ENCODE measurements at places on chromosomes 5 and 9.
A peak's percentile ranks its signal among the peaks of the same experiment; 100 is the strongest.

- no peak for DNase-seq
Measured at GRCh38 chr9:6272229-6272598, 56.0 kb upstream of the TPD52L3 start.

DNA sequence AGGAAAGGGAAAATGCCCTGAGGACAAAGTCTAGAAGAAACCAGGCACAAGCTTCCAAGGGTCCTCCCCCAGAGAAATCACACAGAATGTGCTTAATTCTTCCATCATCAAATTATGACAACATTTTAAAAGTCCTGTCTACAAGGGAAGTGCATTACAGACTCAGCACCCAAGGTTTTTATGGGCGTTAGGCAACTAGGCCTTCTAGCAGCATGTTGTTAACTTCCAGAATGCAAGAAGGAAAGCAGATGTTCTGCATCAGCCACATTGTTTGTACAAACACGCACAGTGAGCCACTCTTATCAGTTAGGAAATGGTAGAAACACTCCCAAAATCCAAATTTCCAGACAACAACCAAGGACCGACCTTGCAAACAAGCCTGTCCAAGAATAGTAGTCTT lies 26.5 kb downstream of the SMC5 start:
- no peak for DNase-seq

DNA sequence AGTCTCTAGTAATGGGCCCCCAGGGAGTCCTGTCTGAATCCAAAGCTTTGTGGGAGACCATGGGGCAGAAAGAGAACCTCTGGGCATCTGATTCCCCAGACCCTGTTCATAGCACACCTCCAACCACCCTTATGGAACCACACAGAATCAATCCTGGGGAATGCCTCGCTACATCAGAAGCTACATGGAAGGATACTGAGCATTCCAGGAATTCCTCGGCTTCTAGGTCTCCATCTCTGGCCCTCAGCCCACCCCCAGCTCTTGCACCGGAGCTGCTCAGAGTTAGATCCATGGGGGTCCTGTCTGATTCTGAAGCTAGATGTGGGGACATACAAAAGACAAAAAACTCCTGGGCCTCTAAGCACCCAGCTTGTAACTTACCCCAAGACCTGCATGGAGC lies 28.4 kb downstream of the VCP start:
- no peak for DNase-seq

DNA sequence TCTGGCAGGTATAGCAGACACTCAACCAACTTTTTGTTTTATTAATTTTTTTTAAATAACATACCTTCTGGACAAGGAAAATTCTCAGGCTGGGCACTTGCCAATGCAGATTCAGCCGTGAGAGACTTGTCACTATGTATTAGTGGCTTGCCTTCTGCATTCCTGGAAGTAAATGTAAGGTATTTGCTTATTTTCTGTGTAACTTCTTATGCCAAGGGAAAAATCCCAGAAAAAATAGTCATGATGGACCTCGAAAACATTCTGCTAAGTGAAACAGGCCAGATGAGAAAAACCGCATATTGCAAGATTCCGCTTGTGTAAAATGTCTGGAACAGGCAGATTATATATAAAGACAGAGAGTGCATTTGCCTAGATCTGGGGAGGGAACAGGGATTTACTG lies 260.3 kb upstream of the DAPK1 start:
- no peak for DNase-seq

- DNase-seq: no peak
Measured at GRCh38 chr9:105401651-105402050, 46.2 kb upstream of the FSD1L start.

GRCh38 chr5:90709323-90710155 lies 150.9 kb downstream of the ADGRV1 start:
- DNase-seq: no peak

- DNase-seq: no peak
Measured at GRCh38 chr5:132961887-132962286, 1.5 kb downstream of the AFF4 start.

GRCh38 chr9:107472581-107473340 lies 16.8 kb downstream of the KLF4 start:
- DNase-seq: peak; percentile 33

DNA sequence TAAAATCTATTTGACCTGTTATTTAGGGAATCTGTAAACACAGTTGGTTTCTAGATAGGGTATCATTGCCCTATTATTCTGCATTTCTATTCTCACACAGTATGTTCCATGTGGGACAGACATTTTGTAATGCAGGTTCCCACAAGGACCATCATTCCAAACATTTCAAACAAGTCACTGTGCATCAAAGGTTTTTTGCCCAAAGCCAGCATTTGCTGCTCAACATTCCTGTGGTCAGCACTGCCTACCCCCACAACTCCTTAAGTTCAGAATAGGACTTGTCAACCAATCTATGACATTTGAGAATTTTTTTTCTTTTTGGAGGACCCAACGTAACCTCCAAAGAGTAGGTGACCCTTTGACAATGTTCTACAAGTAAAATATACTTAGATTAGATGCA lies 95.7 kb downstream of the LPAR1 start:
- no peak for DNase-seq

DNA sequence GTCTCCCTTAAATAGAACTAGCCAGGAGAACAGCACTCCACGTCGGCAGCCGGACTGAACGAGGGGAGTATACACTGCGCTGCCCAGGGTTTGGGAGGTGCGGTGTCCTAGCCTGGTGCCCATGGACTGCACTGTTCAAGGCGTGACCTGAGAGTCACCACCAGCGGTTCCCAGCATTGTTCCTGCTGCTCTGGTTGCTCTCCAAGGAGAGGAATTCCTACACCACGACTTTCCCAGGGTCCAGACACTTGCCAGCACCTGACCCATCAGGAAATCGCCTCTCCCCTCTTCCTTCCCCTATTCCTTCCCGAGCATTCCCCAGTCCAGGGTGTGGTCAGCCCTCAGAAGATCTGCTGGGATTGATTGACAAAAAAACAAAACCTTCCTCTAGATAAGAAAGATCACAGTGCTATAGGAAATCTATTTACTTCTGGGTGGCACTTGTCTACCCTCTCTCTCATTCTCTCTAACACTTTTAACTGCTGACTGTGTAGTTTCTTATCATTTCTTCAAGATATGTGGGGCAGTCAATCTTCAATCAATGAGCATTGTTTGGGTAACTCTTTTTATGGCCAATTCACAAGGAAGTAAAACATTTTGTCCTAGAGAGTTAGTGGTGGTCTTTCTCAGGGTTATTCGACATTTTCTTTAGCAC lies 297.8 kb upstream of the ACTBL2 start:
- no peak for DNase-seq

DNA sequence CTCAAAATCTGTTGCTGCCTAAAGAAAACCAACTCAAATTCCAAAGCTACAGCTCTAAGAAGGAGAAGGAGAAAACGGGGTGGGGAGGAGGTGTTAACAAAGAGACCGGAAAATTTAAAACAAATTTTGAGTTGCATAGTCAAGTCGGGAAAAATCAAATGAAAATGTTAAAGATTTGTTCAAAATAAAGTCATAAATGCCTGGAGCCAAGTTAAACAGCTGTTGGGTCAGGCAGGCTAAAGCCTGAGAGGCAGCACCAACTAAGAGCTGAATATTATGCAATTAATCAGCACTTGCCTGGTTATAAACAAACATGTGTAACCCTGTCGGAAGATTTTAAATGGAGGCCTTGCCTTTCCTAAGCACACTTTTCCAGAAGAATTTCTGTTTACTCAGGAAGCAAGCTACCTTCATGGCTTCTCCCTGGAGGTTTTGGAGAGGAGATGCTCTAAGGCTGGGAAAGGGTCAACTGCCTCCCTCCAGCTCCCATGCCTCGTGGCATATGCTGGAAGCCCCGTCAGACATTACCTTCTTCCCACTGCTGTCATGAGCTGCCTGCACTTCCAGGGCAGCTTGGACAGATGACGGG lies 270.5 kb downstream of the DMRT2 start:
- no peak for DNase-seq

DNA sequence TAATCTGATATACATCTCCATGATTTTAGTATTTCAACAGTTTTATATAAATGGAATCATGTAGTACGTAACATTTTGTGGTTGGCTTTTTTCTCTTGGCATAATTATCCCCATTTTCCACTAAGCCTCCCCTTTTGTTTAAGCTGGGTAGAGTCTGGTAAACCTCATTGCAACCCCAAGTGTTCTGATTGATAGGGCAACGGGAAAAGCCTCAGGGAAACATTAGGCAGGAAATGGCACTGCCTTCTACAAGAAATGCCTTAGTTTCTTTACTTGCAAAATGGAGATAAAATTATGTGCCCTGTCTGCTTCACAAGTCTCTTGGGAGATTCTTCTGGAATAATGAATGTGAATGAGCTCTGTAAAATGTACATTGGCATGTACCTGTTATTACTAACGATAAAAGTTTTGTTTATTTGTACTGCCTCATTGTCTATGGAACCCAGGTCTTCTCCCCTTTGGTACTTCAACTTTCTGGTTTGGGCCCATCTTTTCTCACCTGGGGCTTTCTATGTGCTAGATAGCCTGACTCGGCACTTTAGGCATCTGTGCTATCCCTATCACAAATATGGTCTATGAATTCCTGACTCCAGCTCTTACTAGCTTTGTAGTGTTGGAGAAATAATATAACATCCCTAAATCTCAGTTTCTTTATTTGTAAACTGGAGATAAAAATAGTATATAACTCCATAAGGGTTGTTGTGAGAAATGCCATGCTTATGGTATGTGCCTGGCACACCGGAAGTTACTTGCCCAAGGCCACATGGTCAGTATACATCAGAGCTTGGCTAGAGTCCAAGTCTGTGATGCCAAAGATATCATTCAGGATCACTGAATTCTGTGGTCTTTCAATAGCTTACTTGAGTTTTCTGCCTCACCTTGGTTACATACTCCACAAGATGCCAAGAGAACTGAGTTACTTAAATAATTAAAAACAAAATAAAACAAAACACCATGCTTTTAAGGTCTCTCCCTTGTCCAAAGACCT lies 48.2 kb upstream of the ZNF169 start:
- DNase-seq: no peak

- DNase-seq: no peak
Measured at GRCh38 chr9:95815133-95815532, 60.4 kb upstream of the ERCC6L2 start.

GRCh38 chr5:59843511-59844213 lies 49.9 kb downstream of the PDE4D start:
- no peak for DNase-seq

DNA sequence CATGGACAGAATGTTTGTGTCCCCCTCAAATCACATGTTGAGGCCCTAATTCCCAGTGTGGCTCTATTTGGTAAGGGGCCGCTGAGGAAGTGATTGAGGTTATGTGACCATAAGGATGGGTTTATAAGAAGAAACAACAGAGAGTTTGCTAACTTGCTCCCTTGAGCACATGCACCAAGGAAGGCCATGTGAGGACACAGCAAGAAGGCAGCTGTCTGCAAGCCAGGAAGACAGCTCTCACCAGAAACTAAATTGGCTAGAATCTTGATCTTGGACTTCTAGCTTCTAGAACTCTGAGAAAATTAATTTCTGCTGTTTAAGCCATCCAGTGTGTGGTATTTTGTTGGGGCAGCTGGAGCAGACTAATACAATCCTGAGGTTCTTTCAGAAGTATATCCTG lies 35.2 kb upstream of the CDC42SE2 start:
- no peak for DNase-seq

GRCh38 chr5:115623658-115624057 lies 2.2 kb downstream of the TMED7 start:
- no peak for DNase-seq

DNA sequence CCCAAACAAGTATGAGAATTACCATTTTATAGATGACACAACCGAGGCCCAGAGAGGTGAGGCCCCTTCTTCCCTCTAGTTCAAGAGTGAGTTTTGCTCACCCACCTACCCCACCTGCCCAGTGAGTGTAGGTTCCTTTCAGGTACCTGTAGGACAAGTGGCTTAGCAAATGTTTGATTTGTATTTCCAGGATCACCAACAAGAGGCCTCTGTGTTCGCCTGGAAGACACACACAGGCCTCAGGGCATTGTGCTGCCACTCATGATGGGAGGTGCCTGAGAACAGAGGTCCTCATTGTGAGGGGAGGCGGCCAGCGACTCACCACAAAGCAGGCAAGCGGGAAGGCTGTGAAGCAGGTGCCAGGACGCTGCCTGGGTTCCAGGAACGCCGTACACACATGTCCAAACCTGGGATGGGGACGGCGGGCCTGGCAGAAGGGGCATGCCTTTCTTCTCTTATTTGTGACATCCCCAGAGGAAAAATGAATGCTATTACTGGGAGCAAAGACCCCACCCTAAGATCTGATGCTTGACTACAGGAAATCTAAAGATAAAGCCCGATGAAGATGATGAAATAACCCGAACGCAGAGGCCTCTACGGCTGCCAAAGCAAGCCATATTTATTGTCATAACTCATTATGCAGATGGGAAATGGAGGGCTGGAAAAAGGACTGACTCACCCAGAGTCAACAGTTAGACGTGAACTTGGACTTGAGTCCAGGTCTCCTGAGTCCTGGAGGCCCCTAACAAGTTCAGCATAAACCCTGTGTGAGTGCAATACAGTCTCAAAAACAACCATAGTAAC lies 60.2 kb upstream of the SLC25A51 start:
- peak; percentile 19 for DNase-seq

GRCh38 chr5:157670662-157671591 lies at the start of gene C5orf52:
Gene C5orf52, plus strand, starts transcription at chr5:157671533. Its CDS starts 82 bp downstream, at chr5:157671615.
- no peak for DNase-seq

DNA sequence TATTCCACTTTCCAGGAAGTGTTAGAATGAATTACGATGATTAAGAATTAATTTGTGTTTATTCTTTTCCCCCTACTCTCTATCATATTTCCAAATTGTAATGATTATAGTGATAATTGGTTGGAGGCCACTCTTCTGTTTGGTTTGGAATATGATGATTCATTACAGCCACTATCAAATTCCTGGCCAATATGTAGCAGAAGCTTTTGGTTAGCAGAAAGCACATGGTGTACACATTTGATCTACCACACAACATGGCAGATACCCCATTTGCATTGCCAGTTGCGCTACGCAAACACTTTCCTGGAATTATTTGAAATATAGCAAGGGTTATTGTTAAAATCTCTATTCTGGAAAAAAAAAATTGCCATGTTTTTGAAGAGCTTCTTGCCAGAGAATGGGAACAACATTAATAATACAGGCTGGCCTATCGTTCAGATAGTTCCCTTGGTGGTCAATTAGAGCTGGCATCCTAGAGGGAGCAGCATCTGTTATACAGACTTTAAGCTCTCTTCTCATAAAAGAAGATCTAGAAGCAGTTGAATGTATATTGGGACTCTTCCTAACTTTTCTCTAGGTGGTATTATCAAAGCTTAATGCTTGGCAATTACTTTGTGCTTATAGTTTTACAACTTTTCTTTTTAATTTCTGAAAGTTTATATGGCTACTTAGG lies 455.0 kb upstream of the ACTBL2 start:
- DNase-seq: no peak

DNA sequence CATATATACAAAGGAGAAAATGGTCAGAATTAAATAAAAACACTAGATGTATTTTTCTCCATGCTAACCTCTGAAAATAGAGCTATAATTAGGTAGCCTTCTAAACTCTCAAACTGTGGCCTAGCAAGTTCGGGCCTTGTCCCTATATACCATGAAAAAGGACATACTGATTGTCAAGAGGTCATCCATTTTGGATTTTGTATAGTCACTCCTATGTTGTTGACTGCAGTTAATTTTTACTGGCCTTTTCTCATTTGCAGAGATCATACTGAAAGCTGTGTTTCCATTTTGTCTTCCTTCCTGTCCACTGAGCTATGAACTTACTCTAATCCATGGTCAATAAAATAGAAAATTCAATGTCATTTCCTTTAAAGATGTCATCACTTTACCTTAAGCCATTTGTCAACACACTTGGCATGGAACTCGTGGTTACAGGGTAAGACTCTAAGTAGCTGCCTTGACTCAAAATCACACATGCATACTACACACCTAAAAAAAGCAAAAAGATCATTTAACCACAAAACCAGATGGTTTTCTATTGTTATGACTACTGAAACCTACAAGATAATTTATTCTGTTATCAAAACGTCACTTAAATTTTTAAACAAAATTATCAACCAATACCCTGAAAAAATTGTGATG lies 58.0 kb downstream of the RNF38 start:
- DNase-seq: no peak
